Fibroblast of villous mesenchyme (primary cell): ENCODE measurements at places on chromosomes 5 and 9. TPM values are rescaled to one million over a fixed set of nuclear protein-coding genes. Genes with fewer than 3 reads are reported as not detected.

DNA sequence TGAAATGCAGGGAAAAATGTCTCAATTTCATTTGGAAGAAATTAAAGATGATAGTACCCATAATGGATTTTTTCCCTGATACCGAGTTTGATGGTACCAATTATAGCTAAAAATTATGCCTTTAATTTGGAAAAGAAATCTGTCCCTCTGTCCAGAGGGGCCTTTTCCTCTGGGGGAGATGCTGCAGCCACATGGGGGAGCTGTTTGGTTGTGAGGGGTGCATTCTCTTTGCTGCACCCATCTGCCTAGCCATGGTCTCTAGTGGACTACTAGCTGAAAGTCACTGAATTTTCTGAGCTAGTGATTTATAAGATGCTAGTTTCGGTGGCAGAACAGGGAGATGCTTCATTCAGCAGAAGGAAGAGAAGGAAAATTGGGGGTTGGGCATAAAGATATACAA is 9.6 kb downstream of the SEC61B start:
- DNase-seq = no peak

DNA sequence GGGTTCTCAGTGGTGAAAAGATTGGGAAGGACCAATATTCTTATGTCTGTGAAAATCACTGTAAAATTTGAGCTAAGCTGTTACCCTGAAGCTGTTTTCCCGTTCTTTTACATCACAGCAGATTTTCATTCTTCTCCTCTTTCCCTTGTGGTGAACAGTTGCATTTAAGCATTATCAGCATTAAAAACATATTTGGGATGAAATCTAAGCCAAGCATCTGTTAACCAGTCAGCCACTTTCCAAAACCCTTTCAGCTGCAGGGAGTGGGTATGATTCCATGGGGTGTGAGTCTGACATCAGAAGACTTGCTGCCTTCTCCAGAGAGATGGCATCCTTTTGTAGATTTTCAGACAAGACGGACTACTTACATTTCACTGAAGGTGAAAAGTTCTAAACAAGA is 97.2 kb downstream of the TRIO start:
- DNase-seq = peak; percentile 61

DNA sequence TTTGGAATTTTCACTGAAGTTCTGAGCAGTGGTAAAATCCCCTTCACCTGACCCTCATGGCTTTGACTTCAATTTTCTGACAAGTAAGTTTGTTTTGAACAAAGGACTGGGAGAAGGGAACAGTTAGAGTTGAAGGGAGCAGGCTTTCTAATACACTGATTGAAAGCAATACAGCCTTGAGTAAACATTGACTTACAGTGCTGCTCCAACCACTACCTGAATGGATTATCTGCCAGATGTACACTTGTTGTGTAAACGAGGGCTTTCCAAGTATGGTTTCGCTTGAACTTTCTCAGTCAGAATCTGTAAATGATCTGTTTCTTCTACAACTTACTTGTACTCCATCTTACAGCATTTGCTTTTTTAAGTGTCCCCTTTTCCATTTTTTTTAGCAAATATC is 1414.9 kb upstream of the NUDT12 start:
- DNase-seq = no peak

DNA sequence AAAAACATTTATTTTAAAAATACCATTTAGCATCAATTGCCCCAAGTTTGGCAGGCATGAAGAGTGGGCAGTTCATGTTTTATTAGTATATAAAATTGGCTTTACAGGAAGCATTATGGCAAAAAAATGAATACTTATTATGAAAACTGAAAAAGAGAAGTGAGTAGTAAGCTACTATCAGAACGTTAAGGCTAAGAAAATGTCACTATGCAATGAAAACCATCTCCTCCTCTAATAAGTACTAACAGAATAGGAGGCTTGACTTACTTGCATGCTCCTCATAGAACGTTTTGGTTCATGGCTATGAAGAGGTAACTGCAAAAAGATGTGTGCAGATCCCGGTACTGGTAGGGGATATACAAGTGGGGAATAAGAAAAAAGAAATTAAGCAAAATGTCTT is 23.6 kb downstream of the TICAM2 start:
- no peak for DNase-seq

DNA sequence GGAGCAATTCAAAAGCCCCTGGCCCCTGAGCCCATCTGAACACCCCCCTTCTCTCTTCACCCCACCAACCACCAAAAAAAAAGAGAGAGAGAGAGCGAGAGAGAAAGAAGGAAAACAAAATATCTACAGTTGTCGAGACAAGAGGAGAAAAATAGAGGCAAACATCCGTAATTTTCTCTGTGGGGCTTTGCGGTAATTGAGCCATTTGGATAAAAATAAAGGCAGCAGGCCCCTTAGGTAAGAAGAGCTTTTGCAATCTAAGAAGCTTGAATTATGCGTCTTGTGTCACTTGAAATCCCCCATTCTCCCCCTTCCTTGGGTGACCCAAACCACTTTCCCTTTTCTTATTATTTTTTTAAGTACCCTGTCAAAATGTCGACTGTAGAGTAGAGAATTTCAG is 35.5 kb upstream of the FUBP3 start:
- no peak for DNase-seq

DNA sequence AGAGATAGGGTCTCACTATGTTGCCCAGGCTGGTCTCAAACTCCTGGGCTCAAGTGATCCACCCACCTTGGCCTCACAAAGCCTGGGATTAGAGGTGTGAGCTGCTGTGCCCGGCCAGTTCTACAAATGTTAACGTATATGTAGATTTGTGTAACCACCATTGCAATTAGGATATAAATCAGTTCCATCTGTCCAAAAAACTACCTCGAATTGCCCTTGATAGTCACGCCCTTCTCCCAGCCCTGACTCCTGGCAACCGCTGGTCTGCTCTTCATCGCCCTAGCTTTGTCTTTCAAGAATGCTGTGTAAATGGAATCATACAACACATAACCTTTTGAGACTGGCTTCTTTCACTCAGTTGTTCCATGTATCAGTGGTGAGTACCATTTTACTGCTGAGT is 46.1 kb upstream of the PPARGC1B start:
- DNase-seq = no peak

DNA sequence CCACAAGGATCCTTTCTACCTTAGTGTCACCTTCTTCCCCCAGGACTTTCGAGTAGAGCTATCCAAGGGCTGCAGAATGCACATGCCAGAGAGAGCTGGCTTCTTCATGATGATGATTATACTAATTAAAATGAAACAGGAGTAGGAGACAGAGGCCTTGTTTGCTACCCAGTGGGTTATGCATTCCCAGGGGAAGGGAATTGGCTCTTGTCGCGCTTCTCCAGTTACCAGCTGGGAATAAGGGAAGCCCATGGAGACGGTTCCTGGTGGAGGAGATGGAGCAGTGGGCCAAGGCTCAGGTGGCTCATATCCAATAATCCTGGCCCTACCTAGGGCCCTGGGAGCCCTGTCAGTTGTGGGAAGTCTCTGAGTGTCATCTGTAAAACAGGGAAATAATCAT is 65.1 kb downstream of the WWC1 start:
- DNase-seq = no peak

Gene CYSRT1
- under 0.01 and 0.64 TPM in 2 replicates for total RNA-seq
